Stimulated activated CD8-positive, alpha-beta memory T cell treated with anti-CD3 and anti-CD28 coated beads, Interleukin-7, amount 100 ng/mL, for 1 hour (primary cell): ENCODE measurements at places on chromosomes 11 and 22.

DNA sequence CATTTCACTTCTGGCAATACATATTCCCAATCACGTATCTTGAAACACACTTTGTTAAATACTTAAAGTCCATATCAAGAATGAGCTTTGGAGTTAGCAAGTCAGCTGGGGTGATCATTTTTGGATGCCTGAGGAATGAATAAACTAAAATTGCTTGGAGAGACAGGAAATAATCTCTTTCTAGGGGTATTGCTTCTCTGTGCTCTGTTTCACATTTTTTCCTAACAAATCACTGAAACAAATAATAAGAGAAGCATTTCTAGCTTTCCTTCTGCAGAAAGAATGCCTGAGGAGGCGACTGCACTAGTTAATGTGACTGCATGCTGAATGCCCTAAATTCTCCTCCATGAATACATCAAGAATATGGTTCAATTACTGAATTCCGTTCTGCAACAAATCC lies 541.4 kb upstream of the CCDC90B start:
- no peak for DNase-seq

DNA sequence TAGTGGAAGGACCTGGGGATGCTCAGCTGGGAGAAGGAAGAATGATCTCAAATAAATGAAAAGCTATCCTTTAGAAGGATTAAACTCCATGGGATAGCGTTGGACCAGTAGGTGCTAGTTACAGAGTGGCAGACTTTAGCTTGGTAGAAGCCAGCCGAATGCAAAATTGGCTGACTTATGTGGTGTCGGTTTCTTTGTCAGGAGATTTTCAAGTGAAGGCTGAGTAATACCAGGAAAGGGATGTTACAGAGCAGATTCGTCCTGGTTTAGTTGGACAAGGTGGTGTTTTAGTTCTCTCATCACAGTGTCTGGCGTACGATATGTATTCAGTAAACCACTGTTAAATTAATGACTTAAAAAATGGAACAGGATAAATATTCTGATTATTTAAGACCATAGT lies 26.0 kb downstream of the FDX1 start:
- no peak for DNase-seq

DNA sequence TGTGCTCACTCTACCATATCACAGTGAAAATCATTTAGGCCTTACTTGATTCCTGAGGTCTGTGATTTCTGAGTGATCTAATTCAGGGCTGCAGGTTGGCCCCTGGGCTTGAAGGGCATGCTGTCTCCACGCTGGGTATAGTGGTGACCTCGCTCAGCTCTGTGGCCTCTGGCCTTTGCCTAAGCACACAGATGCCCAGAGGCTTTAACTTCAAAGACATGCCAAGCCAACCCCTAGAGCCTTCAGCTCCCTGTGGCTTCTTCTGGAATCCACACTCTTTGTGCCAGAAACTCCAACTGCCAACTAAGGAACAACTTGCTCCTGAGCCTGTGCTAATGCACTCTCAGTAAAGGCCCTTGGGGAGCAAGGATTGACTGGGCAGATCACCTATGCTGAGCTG lies 232.6 kb upstream of the MPPED2 start:
- no peak for DNase-seq

DNA sequence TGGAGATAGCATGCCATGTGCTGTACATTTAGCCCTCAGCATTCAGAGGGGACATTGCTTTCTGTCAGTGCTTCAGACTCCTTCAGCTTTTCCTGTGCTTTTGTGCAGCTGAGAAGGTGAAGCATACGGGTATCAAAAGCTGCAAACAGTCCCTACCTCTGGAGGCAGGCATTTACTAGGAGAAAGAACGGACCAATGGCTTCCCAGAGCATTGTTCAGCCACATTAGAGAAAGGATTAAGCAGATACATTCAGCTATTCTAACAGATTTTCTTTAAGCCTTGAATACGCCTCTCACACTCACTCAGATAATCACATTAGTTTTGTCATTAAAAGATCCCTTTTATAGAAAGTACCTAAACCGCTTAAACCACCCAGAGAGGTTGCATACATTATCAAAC lies 80.7 kb upstream of the FAM181B start:
- no peak for DNase-seq

DNA sequence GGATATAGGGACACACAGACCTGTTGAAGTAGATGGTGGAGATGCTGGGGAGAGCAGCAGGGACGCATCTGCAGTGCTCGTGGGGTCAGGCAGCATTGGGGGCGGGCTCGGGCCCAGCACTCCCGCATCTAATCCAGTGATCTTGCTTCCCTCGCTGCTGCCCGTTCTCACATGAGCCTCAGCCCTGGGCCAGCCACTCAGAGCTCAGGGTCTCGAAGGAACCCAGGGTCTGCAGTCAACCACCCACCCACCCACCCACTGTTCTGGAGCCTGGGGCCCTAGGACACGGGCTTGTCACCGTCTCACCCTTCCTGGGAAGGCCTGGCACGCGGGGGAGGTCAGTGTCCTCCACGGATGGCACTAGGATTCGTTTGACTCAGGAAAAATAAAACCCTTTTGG lies 406.0 kb downstream of the TBC1D22A start:
- no peak for DNase-seq
